D721Med (cell line): ENCODE measurements at places on chromosomes 2 and 18.

GRCh38 chr2:215498431-215498830 is 62.6 kb upstream of the FN1 start:
- DNase-seq: no peak

DNA sequence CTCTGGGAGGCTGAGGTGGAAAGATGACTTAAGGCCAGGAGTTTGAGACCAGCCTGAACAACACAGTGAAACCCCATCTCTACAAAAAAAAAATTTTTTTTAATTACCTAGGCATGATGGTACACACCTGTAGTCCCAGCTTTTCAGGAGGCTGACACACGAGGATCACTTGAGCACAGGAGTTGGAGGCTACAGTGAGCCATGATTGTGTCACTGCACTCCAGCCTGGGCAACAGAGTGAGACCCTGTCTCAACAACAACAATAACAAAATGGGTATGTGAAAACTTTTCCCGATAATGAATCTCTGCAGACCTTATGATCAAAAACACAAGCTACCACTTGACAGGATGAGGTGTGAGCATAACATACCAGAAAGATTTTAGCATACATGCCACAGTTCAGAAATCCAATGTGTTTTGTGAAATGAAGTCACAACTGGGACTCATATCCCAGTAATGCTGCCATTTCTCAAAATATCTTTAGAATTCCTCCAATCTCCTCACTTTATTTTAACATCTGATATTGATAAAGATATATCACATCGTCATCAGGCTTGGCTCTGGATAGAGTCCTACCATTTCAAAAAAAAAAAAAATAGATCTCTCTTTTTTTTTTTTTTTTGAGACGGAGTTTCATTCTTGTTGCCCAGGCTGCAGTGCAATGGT is 74.0 kb upstream of the PELI1 start:
- no peak for DNase-seq

DNA sequence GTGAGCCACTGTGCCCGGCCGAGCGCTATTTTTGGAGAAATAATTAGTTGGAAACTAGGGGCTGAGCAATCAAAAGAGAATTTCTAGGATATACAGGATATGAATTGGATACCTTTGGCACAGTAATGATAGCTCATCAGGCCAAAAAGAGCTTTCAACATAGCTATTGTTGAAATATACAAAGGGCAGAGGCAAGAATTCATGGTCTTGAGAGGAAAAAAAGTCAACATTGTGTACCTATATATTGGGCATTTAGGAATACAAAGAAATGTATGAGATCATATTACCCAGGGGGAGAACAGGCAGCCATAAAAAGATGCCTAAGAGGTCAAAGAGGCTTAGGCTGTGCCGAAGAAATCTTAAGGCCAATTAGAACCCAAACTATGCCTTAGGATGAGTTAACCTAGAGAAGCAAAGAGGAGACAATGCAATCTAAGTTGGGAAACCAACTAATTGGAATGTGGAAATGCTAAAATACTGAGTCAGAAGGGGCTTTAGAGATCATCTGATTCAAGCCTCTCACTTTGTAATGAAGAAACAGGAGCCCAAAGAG is 99.0 kb downstream of the RBBP8 start:
- DNase-seq: no peak

GRCh38 chr2:157468931-157469708 is 25.2 kb upstream of the CYTIP start:
- no peak for DNase-seq

DNA sequence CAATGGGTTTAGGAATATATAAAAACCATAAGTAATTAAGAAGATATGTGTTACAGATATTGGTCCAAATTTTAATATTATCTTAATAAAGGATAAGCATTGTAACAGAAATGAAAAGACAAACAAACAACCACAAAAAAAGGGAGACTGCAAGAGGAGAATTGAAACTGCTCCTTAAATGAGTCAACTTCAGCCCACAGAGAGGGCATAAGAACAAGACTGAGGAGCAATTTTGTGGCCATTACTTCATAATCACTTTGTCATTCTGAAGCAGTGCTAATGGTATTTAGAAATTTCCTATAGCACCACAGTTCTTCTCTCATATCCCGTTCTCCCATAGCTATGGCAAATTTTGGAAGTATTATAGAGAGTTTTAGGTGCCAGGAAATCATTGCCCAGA is 193.2 kb upstream of the HNMT start:
- DNase-seq: no peak

DNA sequence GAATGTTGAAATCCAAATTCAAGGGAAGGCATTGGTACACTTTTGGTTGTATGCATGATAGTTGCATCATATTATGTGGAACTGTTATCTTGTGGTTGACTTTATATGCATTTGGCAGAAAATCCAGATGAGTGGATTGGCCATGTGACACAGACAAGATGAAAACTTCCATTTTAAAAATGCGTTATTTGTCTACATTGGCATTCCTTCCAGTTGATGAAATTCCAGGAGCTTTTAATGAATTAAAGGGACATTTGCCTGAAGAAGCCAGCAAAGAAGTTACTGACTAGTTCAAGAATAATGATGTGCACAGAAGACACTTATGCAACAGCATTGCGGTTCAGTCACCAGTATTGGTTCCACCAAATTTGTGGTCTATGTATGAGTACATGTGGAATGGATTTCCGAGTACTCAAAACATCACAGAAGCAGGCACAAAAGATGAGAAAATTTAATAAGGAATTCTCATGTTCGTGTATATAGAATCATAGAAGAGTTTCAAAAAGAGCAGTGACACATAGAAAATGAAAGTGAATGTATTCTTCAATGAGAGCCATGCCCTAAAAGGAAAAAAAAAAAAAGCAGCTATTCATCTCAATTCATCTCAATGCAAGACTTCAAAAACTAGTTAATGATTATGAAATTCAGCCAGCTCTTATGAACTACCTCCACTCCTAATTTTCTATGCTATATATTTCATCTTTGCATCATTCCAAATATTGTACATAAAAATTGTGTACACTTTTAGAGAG is 232.1 kb downstream of the RBM43 start:
- no peak for DNase-seq

GRCh38 chr2:146481629-146482028 is 1363.2 kb upstream of the ACVR2A start:
- DNase-seq: no peak

- no peak for DNase-seq
Measured at GRCh38 chr2:29068513-29068912, 5.8 kb downstream of the PCARE start.

GRCh38 chr2:240404174-240404852 is 31.1 kb upstream of the GPC1 start:
- no peak for DNase-seq

DNA sequence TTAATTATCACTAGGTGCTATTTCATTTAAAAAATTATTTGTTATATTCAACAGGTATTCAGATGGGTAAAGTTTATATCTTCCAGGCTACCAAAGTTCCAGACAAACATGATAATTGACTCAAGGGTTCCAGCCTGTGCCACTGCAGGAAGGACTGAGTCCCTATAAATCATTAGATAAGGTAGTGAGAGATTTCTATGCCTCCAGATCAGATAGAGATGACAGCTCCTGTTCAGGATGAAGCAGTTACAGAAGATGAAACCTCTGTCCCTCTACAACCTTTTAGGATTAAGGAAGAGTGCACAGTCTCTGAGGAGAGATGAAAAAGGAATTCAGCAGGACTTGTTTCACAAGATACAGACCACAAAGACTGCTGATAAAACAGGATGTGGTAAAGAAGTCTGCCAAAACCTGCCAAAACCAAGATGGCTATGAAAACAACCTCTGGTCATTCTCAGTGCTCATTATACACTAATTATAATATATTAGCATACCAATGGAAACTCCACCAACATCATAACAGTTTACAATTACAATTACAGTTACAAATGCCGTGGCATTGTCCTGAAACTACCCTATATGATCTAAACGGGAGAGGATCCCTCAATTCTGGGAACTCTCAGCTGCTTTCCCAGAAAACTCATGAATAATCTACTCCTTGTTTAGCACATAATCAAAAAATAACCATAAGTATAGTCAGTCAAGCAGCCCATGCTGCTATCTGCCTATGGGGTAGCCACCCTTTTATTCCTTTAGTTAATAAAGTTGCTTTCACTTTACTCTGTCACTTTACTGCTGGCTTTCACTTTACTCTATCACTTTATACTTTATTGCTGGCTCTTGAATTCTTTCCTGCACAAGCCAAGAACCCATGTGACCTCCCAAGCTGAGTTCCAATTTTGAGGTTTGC is 288.5 kb downstream of the PDE11A start:
- DNase-seq: no peak

DNA sequence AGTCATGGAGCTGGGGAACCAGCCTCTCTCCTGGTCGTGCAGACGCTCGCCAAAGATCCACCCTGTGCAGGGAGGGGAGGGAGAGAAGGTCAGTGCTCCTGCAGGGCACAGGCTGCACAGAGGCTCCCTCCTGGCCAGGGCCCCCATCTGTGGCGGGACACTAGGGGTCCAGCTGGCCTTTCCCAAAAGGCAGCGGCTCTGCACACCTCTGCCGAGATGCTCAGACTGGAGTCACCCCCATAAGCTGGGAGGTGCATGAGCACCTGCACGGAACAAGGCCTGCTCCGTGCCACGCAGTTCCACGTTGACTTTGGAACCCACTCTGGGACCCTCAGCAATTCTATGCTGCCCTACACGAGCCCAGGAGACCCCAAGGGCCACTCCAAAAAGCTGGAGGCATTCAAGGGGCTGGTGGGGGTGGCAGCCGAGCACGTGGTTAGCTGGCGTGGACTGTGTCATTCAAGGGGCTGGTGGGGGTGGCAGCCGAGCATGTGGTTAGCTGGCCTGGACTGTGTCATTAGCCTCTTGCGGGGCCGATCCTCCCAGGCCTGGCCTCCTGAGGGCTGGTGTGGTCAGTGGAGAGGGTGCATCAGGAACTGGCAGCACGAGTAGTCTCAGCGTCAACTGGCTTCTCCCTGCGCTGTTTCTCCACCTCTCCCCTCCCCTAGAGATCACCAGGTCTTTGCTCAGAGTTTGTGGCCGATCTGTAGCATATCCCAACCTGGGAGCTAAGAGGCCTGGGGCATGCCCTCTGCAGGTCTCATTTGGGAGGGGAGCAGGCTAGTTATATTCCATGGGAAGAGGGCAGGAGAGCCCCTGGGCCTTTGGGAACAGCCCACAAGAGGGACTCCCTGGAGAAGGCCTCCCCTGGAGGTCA is 9.8 kb downstream of the SNORC start:
- no peak for DNase-seq

- no peak for DNase-seq
Measured at GRCh38 chr2:148885209-148885608, 10.2 kb downstream of the KIF5C start.

DNA sequence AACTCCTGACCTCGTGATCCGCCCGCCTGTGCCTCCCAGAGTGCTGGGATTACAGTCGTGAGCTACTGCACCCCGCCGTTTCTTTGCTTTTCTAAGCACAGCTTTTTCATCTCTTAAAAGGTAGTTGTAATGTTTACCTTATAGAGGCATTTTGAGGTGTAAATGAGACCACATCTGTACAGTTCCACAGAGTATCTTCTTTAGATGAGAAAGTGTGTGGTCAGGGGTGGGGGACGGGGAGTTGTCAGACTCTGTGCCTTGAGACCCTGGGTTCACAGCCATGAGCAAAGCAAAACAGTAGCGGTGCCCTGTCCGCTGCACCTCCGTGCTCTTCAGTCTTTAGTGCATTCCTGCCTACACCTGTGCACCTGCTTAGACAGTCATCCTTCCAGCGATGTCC is 251.6 kb downstream of the ZNF407 start:
- no peak for DNase-seq
